ENCODE measurements at places on chromosomes 6 and 20. TPM values are rescaled to one million over a fixed set of nuclear protein-coding genes. Genes with fewer than 3 reads are reported as not detected.

The DEF6 gene
- 0.98 TPM for total RNA-seq

The MEP1A gene
- total RNA-seq = not detected

The CNR1 gene
- total RNA-seq = 1.3 TPM

The GCNT2 gene
- total RNA-seq = 18.9 TPM

The ZNF311 gene
- total RNA-seq = 0.33 TPM

The SLC17A1 gene
- total RNA-seq = not detected

The SRMS gene
- not detected for total RNA-seq

The PLEKHG1 gene
- total RNA-seq = 30.7 TPM

The MCCD1 gene
- not detected for total RNA-seq

The CST5 gene
- not detected for total RNA-seq

The IPCEF1 gene
- total RNA-seq = 0.96 TPM

The MUCL3 gene
- not detected for total RNA-seq

The TRIM31 gene
- not detected for total RNA-seq

All from vein endothelial cell (primary cell).